ENCODE measurements at places on chromosomes 6 and 20.
A peak's percentile ranks its signal among the peaks of the same experiment; 100 is the strongest.

DNA sequence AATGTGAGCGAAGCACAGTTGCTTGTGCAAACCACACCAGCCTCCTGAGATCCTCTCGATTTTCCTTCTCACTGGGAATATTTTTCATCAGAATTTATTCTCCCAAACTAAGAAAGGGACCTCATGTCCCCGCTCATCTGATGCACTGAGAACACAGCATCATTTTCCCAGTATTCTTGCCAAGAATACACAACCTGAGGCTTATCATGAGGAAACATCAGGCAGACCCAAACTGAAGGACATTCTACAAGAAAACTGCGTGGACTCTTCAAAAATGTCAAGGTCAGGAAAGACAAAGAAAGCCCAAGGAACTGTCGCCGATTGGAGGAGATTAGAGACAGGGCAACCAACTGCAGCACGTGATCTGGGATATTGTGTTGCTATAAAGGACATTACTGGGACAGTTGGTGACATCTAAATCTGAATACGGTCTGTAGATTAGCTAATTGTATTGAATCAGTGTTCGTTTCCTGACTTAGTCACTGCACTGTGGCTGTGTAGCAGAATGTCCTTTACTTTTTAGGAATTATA is 72.3 kb downstream of the SNX5 start:
- no peak for DNase-seq

DNA sequence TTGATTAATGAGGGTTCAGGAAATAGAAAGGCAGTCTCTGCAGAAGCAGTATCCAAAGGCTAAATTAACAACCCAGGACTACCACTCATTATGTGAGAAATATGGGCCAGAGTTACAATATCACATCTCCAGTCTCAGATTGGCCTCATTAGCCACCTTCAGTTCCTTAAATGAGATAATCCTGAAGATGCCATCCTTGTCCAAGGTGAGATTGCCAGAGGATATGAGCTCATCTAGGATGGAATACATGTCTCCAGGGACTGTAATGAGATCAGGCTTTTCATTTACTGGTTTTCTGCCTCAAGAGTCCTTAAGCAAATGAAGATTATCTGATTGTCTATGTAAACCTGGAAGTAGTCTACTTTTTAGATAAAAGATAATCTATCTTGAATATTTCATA is 196.3 kb downstream of the FUT9 start:
- DNase-seq = no peak

- DNase-seq = no peak
Measured at GRCh38 chr6:41462033-41462432, 84.1 kb upstream of the FOXP4 start.

DNA sequence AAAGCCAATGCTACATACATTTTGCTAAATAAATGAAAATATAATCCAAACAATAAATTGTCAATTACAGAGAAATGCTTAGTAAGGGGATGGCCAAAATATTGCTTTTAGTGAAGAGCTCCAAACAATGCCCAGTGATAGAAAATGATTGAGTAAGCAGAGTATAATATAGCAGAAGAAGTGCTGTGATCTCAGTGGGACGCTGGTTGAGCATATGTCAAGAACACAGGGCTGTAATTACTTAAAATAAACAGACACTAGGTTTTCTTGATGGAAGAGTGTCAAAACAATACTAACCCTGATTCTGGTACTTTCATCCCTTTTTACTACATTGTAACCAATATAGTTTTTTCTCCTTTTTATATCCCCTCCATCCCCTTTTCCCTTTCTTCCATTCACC is 150.3 kb downstream of the GRIK2 start:
- DNase-seq = no peak

GRCh38 chr20:46624946-46625345 is 26.3 kb downstream of the SLC13A3 start:
- DNase-seq = no peak

DNA sequence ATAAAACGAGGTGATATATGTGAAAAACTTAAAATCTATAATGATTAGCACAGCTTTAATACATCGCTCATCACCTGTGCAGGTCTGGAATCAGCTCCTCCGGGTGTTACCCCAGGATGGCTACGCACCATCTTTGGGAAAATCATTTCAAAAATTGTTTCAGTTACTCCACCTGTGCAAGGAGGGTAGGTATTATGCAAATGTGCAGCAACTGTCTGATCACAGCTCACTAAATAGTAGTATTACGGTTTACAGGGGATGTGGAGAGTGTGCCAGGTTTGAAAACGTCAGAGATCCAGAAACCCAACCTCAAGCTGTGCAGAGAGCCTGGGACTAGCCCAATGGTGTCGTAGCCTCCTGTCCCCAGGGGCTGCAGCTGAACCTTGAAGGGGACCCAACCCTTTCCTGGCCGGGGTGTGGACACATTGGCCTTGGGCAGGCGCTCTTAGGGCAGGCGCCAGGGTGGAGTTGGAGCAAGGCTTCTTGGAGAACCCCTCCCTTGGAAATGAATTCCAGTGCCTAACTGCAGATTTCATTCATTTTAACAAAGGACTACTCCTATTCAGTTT is 24.2 kb upstream of the SGK1 start:
- DNase-seq = no peak

DNA sequence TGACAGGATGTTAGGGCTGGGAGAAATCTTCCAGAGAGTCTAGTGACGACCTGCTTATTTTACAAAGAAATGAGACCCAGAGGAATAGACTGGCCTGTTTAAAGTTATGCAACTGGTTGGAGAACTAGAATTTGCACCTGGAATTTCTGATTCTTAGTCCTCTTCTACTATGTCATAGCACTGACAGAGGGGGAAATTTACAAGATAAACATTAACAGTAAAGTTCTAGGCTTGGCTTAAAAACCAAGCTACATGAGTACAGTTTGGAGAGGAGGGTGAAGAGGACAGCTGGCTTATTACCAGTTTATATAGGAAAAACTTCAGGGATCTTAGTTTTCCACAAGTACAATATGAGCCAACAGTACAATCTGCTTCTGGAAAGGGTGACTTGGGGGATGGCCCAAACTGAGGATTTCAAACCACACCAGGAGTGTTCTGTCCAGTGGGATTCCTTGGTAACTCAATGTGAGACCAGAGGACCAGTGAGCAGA is 269.6 kb downstream of the CD109 start:
- DNase-seq = no peak

- DNase-seq = no peak
Measured at GRCh38 chr6:10112871-10113549, 301.9 kb downstream of the TFAP2A start.

- DNase-seq = no peak
Measured at GRCh38 chr6:75611011-75611701, 9.5 kb downstream of the SENP6 start.

DNA sequence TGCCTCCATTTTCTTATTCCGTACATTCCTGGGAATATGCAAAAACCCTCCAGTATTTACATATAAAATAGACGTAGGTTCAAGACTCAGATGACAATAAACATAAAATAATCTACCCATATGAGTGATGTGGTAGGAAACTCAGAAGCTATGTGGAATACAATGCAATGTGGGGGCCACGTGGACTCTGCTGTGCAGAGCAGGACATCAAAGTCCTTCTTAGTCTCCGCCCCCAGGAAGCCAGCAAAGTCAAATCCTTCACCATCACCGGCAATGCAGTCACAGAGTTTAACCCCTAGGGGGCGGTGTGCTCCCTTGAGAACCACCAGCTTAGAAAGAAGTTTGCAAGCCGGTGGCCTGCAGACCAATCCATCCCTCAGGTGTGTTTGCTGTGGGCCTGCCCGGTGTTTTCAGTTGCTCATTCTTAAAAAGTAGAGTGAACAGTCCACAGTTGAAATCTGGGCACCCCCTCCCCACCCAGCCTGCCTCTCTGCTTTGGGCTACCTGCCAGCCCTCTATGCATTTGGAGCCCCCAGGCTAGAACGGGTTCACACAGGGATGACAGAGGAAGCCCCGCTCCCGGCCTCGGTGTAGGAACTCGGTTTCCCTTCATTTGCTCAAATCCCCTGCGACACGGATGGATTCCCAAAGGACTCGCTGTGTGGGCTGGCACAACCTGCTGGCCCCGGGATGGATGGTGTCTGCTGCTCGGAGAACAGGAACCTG is 59.9 kb downstream of the SULF2 start:
- peak; percentile 80 for DNase-seq

- no peak for DNase-seq
Measured at GRCh38 chr6:150588888-150589499, 10.7 kb upstream of the PLEKHG1 start.

DNA sequence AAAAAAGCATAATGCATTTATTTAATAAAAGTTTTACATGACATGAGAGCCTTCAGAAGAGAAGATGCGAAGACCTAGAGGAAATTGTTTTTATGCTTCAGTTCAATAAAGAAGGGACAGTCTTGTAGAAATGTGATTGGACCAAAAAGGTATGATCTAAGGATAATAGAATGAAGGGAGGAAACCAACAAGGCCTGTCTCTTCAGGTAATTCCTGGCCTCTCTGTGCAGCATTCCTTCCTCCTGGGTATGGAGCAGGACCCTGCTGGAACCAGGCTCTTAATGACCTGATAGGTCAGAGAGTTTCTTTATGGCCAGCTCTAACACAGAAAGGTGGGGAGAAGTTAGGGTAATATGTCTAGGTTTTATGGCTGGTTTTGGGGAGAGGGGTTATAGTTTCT is 162.8 kb upstream of the HEY2 start:
- DNase-seq = no peak

GRCh38 chr6:161901740-161902426 is 628.0 kb upstream of the AGPAT4 start:
- DNase-seq = no peak

Data from AG08396 (cell line).